ENCODE measurements at places on chromosomes 12 and 14.

- DNase-seq, result peak; percentile 46
These were observed 27.9 kb downstream of the IRF2BPL start for GRCh38 chr14:77000340-77001270.

GRCh38 chr12:13288501-13288900, 92.0 kb downstream of the EMP1 start:
- no peak for DNase-seq

DNA sequence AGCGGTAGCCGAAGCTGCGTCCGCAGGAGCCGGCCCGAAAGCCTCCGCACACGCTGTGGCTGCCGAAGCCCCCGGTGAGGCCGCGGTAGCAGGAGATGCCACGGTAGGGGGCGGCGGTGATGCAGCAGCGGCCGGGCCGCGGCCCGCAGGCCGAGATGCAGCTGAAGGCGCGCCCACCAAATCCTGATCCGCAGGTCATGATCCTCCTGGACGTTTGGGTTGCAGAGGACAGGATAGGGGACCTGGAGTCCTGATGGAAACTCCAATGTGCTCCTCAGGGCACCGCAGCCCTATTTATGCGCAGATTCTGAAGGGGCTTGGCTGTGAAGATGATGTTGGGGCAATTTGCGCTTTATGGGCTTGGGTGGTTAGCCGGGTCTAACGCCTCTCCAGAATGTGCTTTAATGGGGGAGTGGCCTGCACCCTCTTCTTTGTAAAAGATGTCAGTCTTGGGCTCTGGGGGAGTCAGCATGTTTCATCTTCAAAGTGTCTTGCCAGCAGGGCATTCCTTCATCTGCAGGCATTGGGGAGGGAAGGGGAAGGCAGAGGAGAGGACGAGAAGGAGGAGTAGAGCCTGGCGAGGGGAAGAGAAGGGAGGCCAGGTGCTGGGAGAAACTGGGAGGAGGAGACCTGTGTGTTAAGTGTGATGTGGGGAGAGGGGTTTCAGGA, at the start of gene KRT81:
KRT81 (minus strand) TSS at position 268 of the 669 bp plus-strand sequence; CDS start at position 199, 69 bp downstream.
- DNase-seq, result no peak

GRCh38 chr14:104196461-104197140, 58.2 kb downstream of the KIF26A start:
- no peak for DNase-seq

- no peak for DNase-seq
These were observed 28.6 kb downstream of the ABCB9 start for GRCh38 chr12:122937622-122938091.

- no peak for DNase-seq
These were observed 358.9 kb downstream of the NPAS3 start for GRCh38 chr14:33297565-33297964.
